Left lung (tissue), 14 donors: ENCODE measurements at places on chromosomes 7 and 10. TPM values are rescaled to one million over a fixed set of nuclear protein-coding genes. Genes with fewer than 3 reads are reported as not detected.
A peak's percentile ranks its signal among the peaks of the same experiment; 100 is the strongest.

DNA sequence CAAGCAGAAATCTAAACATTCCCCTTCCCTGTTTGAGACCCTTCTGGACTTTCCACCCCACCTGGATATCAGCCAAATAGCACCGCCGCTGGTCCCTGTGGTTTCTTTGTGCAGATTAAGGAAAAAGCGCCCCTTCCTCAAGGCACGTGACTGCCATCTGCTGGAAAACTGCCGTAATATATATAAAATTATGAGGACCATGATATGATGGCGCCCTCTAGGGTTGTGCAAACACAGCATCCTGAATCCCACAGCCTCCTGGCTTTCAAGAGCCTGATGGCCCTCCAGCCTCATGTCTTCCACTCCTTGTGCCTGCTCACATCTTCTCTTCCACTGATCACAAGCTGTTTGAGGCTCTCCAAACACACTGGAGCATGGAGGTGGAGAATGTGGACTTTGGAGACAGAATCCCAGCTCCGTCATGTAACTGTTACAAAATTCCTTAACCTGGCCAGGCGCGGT is 121.3 kb downstream of the MYL10 start:
- no peak overlapping the region for H3K4me3 ChIP-seq
- H3K27ac ChIP-seq: no peak overlapping the region
- DNase-seq: peak; percentile 69
- no peaks in the 10 kb centered on the region for H3K4me1 ChIP-seq
- no peaks in the 10 kb centered on the region for H3K27me3 ChIP-seq
- H3K36me3 ChIP-seq: no peaks in the 10 kb centered on the region

DNA sequence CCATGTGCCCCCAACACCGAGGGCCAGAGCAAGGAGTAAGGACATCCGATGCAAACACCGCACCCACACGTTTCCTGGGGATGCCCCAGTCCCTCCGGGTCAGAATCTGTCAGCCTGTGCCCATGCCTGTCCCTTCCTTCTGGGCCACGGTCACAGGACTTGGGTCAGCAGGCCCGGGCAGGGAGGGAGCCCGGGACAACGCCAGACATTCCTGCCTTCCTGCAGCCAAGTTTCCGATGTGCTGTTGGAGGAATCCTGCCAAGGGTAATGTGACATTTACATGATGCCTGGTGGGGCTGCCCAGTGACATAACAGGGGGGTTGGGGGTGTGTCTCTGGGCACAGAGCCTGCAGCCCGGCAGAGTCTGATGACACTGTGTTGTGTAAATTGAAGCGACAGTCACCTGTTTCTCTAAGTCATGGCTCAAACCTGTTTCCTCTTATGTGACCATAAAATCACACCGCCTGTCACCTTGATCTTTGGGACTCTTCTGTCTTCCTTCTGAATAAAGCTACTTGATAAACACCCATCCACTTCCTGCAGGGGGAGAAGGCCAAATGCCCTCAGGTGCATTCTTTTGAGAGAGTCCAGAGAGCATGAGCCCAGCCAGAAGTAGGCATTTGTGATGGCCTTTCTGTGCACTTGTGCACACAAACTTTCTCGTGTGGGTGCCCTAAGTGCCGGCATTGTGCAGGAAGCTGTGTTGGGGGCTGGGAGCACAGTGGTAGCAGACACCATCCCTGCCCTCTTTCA is 175.3 kb upstream of the RHEB start:
- no peaks in the 10 kb centered on the region for H3K36me3 ChIP-seq
- DNase-seq: no peak
- H3K4me1 ChIP-seq: no peaks in the 10 kb centered on the region
- H3K27ac ChIP-seq: no peak overlapping the region
- H3K27me3 ChIP-seq: no peaks in the 10 kb centered on the region

DNA sequence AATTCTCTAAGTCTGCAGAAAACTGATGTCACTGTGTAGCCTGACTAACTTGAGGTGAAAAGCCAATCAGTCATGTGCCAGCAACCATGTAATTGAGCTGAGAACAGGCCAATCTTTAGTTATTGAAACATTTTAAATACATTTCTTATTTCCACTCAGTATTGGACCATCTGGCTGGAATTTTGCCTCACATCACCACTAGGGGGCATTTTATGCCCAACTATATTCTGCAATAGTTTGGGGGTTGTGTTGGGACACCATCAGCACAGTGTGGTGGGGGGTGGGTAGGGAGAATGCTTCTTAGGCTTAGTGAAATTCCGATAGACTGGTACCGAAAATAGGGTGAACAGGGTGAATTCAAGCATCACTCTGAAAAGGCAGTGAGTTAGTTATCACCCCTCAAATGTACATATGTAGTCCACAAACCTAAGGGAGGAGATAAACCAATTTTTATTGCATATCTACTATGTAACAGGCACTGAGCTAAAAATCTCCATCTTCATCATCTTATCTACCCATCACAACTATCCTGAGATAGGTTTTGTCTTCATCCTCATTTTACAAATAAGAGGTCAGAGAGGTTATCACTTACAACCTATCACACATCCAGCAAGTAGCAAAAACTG is 17.8 kb downstream of the NPSR1 start:
- no peak overlapping the region for H3K4me3 ChIP-seq
- DNase-seq: no peak
- no peaks in the 10 kb centered on the region for H3K27me3 ChIP-seq
- H3K4me1 ChIP-seq: no peaks in the 10 kb centered on the region

- DNase-seq: no peak
- H3K27me3 ChIP-seq: no peaks in the 10 kb centered on the region
- H3K27ac ChIP-seq: no peak overlapping the region
- no peak overlapping the region for H3K4me3 ChIP-seq
- H3K36me3 ChIP-seq: no peaks in the 10 kb centered on the region
These were observed 20.2 kb downstream of the DDC start for GRCh38 chr7:50544992-50545391.

GRCh38 chr10:103761075-103761920 is 94.1 kb downstream of the SH3PXD2A start:
- no peak overlapping the region for H3K27ac ChIP-seq
- H3K36me3 ChIP-seq: no peaks in the 10 kb centered on the region
- no peak for DNase-seq
- H3K4me3 ChIP-seq: no peak overlapping the region

GRCh38 chr10:29734640-29734961 is 99.8 kb upstream of the SVIL start:
- peak overlapping the region; percentile 97 for H3K27ac ChIP-seq
- peak overlapping the region; percentile 88 for H3K4me3 ChIP-seq
- no peak for DNase-seq
- H3K36me3 ChIP-seq: no peaks in the 10 kb centered on the region
- H3K4me1 ChIP-seq: peaks cover 5% of the 10 kb centered on the region

- H3K4me3 ChIP-seq: no peak overlapping the region
- no peaks in the 10 kb centered on the region for H3K27me3 ChIP-seq
- DNase-seq: no peak
- no peaks in the 10 kb centered on the region for H3K36me3 ChIP-seq
- no peak overlapping the region for H3K27ac ChIP-seq
- H3K4me1 ChIP-seq: peaks cover 3% of the 10 kb centered on the region
These were observed 51.0 kb downstream of the AMZ1 start for GRCh38 chr7:2738766-2739549.

- H3K4me1 ChIP-seq: peaks cover 22% of the 10 kb centered on the region
- H3K36me3 ChIP-seq: no peaks in the 10 kb centered on the region
- H3K27me3 ChIP-seq: no peaks in the 10 kb centered on the region
- H3K27ac ChIP-seq: peak overlapping the region; percentile 83
- no peak overlapping the region for H3K4me3 ChIP-seq
These were observed 20.5 kb downstream of the STRA8 start for GRCh38 chr7:135253851-135254771.

GRCh38 chr10:13681960-13682359 is 95.2 kb downstream of the PRPF18 start:
- H3K4me1 ChIP-seq: peaks cover 25% of the 10 kb centered on the region
- H3K27ac ChIP-seq: no peak overlapping the region
- no peaks in the 10 kb centered on the region for H3K27me3 ChIP-seq
- H3K36me3 ChIP-seq: peaks cover 3% of the 10 kb centered on the region
- H3K4me3 ChIP-seq: no peak overlapping the region

DNA sequence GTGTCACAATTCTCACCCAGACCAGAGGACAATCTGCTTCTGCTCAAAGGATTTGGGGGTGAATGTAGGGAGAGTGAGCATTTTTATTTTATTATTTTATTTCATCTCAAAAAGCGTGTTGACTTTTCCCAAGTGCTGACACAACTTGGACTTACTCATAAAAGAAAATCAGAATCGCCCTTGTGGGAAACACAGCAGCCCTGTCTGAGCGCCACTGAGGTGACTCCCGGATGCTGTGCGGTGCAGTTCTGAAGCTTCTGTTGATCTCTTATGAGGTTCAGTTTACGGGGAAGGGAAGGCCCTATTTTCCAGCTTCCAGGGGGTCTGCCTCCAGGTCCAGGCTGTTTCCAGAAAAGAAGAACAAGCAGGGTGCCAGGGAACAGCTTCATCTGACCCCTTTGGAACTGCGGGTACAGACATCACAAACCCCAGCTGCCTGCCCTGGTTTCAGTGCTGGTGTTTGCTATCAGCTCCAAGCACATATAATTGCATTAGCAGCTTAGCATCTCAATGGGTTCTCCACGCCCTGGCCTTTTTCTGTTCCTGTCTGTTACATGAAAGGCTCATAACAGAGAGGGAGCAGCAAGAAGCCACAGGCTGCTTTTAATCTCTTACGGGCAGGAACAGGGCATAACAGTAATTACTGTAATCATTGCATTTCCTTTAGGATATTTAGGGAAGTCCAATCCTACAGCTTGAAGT is 52.4 kb downstream of the PARP12 start:
- no peaks in the 10 kb centered on the region for H3K36me3 ChIP-seq
- DNase-seq: no peak
- no peak overlapping the region for H3K27ac ChIP-seq
- no peak overlapping the region for H3K4me3 ChIP-seq
- no peaks in the 10 kb centered on the region for H3K27me3 ChIP-seq

DNA sequence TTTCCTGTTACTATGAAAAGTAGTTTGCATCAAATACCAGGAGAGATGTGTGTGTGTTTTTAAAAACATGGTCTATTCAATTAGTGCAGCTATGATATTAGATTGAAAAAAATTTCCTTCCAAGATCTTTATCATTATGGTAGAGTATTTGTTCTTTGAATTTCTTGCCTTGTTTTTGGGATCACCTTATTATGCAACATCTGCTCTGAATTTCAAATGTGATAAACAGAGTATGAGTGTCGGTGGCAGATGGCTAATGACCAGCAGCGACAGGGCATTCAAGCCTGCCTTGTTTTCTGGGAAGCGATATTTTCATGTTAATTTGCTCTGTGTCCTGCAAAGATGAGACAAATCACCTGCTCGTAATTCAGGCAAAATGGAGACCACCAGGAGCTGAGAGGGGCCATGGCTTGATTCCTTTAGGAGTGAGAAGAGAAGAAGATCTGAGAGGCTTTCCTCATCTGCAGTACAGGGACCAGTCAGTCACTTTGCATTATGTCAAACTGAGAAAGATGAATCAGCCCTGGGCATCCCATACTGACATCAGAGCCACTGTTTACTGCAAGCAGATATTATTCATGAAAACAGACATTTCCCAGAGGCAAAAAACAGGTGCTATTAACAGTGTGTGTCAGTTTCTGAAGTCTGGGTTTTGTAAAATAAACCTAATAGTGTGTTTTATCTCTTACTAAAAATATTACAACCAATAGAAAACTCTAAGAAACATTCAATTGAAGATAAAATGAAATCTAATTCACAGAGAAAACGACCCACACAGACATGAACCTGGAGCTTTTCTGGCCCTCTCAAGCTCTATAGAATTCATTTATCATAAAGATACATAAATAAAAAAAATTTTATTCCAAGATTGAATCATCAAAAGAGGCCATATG is 67.6 kb downstream of the CDK6 start:
- no peak overlapping the region for H3K27ac ChIP-seq
- no peaks in the 10 kb centered on the region for H3K27me3 ChIP-seq
- H3K4me1 ChIP-seq: peaks cover 13% of the 10 kb centered on the region
- DNase-seq: no peak

GRCh38 chr10:79274279-79275104 is 72.8 kb upstream of the PPIF start:
- peaks cover 27% of the 10 kb centered on the region for H3K36me3 ChIP-seq
- DNase-seq: peak; percentile 85
- no peaks in the 10 kb centered on the region for H3K27me3 ChIP-seq
- H3K4me3 ChIP-seq: no peak overlapping the region
- peak overlapping the region; percentile 19 for H3K27ac ChIP-seq

- H3K4me3 ChIP-seq: no peak overlapping the region
- H3K36me3 ChIP-seq: no peaks in the 10 kb centered on the region
- no peak overlapping the region for H3K27ac ChIP-seq
- DNase-seq: no peak
- no peaks in the 10 kb centered on the region for H3K4me1 ChIP-seq
- no peaks in the 10 kb centered on the region for H3K27me3 ChIP-seq
These were observed 129.4 kb upstream of the SHH start for GRCh38 chr7:155941688-155942087.

GRCh38 chr10:132962623-132963429 is 20.5 kb upstream of the CFAP46 start:
- H3K4me3 ChIP-seq: peak overlapping the region; percentile 46
- peaks cover 58% of the 10 kb centered on the region for H3K27me3 ChIP-seq
- H3K4me1 ChIP-seq: no peaks in the 10 kb centered on the region
- no peaks in the 10 kb centered on the region for H3K36me3 ChIP-seq
- no peak overlapping the region for H3K27ac ChIP-seq
- no peak for DNase-seq

DNA sequence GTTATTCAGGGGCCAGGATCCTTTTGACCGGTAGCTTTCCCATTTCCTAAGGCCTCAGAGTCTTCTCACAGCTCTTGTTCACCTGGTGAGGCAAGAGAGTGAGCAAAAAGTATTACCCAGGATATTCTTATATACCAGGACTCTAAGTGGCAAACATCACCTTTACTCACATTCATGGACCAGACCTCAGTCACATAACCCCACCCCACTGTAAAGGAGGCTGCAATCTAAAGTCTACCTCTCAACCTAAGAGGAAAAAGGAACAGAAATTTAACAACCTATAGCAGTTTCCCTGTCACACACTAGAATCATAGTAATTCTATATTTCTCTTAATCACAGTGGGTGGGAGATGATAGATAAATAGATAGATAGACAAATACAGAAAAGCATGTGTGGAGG is 176.0 kb upstream of the PTPRZ1 start:
- H3K4me1 ChIP-seq: no peaks in the 10 kb centered on the region
- H3K27ac ChIP-seq: no peak overlapping the region
- H3K27me3 ChIP-seq: no peaks in the 10 kb centered on the region
- DNase-seq: no peak
- no peaks in the 10 kb centered on the region for H3K36me3 ChIP-seq
- no peak overlapping the region for H3K4me3 ChIP-seq

GRCh38 chr10:70914316-70914864 is 26.0 kb upstream of the PCBD1 start:
- no peaks in the 10 kb centered on the region for H3K36me3 ChIP-seq
- DNase-seq: no peak
- no peak overlapping the region for H3K4me3 ChIP-seq
- H3K27ac ChIP-seq: no peak overlapping the region

VIPR2 gene
- total RNA-seq: 0.47 TPM

GPR85 gene
- total RNA-seq: 1.4 TPM
